D721Med (cell line): ENCODE measurements at places on chromosomes 11 and 22.

- DNase-seq, result no peak
Measured at GRCh38 chr11:123093739-123094138, 31.8 kb upstream of the HSPA8 start.

DNA sequence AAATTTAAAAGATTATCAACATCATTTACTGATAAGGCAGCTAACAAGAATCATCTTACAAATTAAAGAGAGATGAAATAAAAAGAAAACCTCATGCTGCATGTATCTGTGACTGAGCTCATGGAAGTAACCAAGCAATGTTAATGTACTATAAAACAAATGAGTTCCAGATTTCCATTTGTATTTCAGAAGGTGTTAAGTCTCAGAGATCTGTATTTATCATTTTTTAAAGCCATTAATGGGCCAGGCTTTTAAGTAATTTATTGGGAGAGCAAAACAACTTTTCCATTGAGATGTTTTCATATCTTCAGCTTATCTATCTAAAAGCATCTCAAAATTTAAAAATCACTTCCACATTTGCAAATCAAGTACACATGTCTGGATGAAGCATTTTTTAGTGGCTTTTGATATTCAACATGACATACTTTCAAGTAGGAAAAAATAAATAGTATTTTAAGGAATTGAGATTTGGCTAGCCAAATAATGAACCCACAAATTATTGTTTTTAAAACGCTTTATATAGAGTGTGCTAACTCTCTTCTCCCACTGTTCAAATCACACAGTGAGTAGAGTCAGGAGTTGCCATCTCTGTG lies 17.9 kb upstream of the BBOX1 start:
- no peak for DNase-seq

GRCh38 chr11:34745195-34745594 lies 124.3 kb downstream of the EHF start:
- DNase-seq, result no peak

DNA sequence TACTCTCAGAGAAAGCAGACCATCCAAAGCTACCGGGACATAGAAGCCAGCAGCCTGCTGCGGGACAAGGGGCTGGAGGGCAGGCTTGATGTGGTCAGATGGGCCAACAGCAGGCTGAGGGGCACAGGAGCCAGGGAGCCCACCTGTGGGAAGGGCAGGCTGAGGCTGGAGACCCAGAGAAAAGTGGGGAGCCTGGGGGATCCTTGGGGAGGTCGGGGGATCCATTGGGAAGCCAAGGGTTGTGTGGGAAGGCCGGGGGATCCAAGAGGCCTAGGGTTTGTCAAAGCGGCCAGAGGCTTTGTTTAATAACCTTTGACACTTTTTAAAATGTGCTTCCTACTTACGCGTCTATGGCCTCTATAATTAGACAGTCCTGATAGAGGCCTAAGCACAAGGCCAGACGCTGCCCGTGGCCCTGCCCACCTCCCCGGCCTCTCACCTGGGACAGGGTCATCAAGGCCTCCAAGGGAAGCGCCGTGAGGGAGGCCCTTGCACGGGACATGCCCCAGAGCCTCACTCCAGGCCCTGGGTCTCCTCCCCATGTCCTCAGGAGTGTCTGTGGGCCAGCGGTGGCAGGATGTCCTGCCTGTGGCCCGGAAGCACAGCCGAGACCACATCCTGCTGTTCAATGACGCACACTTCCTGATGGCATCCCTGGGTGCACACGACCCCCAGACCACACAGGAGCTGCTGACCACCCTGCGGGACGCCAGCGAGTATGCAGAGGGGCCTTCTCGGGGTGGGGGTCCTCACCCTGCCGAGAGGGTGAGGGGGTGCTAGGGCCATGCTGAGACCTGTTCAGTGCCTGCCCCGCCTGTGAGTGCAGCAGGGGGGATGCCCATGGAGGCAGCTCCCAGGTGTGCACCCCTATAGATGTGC lies 8.6 kb upstream of the GTSE1 start:
- no peak for DNase-seq

DNA sequence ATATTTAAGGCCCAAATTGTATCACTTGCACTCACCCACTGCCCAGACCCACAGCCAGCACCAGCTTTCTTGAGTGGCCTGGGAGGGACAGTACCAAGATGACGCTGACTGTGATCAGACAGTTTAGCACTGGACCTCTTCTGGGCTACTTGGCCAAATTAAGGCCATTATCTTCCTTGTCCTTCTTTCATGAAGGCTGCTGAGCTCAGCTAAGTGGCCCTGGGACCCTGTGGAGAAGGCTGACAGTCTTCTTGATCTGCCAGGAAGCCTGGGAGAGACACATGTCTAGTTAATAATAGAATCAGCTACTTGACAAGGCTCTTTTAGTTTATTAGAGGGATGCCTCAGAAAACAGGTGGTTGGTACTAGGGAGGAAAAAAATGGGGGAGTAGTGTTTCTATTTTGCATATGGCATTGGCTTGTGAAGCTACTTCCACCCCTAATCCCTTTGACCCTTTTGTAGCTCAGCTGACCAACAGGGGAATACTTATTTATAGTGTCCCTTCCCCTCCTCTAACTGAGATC lies 127.9 kb upstream of the NTM start:
- no peak for DNase-seq
